ENCODE measurements at places on chromosomes 16 and 17. TPM values are rescaled to one million over a fixed set of nuclear protein-coding genes. Genes with fewer than 3 reads are reported as not detected.

DNA sequence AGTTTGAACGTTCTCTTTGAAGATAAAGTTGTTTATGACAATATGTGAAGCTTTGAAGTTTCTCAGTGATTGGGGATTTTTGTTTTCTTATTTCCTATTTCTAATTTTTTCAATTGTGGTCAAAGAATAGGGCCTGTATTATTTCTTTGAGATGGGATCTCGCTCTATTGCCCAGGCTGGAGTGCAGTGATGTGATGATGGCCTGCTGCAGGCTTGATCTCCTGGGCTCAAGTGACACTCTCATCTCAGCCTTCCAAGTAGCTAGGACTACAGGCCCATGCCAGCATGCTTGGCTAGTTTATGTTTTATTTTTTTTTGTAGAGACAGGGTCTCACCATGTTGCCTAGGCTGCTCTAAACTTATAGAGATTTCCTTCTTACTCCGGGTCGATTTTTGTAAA, 11.7 kb upstream of the ANKRD40CL start:
- DNase-seq, result no peak

The NPIPA5 gene
- 2.5 TPM for polyA plus RNA-seq

- no peak for DNase-seq
Observed at GRCh38 chr17:20960871-20961270, 81.9 kb downstream of the USP22 start.

The DPEP1 gene
- polyA plus RNA-seq, result 0.92 TPM

DNA sequence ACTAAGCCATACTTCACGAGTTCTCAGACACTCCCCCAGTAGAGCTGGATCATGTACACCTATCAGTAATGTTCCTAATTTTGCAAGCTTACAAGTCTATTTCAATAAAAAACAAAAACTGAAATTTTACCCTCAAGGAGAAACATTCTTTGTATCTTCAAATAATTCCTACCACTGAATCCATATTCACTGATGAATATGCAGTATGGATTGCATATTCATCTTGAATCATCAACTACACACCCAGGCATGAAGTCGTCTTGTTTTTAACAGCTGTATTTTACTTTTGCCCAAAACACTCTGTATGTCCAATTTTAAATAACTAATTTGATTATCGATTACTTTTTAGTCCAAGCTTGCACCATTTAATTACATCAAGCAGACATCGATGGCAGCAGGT, 31.8 kb downstream of the ZDHHC7 start:
- no peak for DNase-seq

DNA sequence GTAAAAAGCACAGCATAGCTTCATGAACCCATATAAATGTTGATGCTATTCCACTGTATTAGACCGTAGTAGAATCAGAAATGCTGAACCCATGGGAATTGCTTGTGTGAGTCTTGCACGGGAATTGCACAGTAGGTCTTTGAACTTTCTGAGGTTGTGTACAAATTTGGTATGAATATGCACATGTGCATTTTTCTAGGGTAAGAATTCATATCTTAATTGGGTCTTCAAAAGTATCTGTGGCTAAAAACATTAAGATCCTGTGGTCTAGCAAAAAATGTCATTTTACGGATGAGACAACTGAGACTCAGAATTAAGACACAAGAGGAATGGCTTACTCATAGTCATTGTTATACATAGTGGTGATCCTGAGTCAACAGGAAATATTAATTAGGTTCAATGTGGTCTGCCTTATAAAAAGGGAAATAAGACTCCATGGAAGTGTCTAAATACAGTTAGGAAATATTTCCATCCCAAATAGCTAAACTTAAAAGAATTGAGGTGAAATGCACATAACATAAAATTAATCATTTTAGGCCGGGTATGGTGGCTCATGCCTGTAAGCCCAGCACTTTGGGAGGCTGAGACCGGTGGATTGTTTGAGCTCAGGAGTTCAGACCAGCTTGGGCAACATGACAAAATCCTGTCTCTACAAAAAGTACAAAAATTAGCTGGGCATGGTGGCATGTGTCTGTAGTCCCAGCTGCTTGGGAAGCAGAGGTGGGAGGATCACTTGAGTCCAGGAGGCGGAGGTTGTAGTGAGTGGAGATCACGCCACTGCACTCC, 22.8 kb downstream of the TAOK1 start:
- no peak for DNase-seq

DNA sequence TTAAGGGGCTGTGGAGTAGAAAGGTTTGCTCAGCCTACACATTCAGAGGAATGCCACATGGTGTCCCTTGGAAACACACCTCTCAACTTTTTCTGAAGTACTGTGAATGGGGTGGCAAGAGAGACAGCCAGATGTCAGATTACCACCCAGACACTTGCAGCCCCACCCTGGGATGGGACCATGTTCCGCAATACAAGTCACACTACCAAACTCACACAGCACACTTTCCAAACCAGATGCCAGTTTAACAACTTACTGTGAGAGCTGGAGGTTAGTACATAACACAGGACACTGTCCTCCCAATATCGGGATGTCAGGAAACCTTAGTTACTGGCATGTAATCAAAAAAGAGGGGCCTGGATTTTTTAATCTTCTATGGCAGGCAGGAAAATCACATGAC, 7.9 kb downstream of the USP7 start:
- DNase-seq, result no peak

The TEX19 gene
- not detected for polyA plus RNA-seq

GRCh38 chr17:499951-500461, 147.4 kb upstream of the RPH3AL start:
- no peak for DNase-seq

DNA sequence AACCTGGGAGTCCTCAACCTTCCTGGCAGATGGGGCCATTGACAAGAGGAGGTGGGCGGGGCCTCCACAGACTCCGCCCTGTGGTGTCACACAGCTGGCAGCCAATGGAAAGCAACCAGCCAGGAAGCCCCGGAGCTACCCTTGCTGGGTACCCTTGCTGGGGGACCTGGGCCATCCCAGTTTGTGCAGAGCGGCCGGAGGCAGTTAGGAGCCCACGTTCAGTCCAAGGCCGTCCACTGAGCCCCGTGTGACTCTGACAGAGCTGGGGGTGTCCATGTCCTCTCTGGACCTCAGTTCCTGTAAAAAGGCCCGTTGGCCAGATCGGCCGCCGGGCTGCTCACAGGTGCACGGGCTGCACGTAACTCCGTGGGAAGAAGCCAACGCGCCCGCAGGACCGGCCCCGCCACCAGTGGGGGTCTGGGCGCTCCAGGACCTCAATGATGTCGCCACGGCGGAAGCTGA, 17.1 kb upstream of the FAM83G start:
- no peak for DNase-seq

The CDH13 gene
- 0.92 TPM for polyA plus RNA-seq

- DNase-seq, result no peak
Observed at GRCh38 chr16:85924675-85925074, 25.7 kb downstream of the IRF8 start.

The RNF227 gene
- polyA plus RNA-seq, result 1.8 TPM

Data from sigmoid colon (tissue), 7 donors.